ENCODE measurements at places on chromosomes 2 and 18.

GRCh38 chr2:212708355-212708754 is 169.8 kb upstream of the ERBB4 start:
- no peak for DNase-seq

GRCh38 chr2:164569378-164569777 is 51.9 kb downstream of the GRB14 start:
- no peak for DNase-seq

DNA sequence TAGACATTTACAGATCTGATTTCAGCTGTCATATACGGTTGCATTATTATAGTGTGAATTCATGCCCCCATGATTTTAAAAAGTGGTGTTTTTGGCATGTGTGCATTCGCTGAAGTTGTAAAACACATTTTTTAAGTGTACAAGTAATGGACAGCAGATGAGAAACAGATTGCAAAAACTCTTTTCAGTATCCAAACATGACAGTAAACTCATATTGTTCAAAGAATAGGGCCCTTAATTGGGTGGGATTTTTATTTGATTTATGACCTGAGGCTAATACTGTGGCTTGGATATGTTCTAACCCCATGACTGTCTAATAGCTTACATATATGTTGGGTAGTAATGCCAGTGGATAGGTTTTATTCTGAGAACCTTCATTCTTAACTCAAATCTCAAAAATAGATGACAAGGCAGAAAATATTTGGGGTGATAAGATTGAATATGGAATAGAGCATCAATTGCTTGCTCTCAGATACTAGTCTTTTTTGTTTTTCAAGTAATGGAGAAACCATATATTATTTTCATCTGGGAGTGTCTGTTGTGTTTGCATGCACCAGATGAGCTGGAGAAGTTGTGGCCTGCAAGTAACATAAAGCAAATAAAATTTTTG is 118.6 kb downstream of the PARD3B start:
- DNase-seq = no peak

- DNase-seq = no peak
Measured at GRCh38 chr2:31483246-31483645, 68.7 kb upstream of the XDH start.

DNA sequence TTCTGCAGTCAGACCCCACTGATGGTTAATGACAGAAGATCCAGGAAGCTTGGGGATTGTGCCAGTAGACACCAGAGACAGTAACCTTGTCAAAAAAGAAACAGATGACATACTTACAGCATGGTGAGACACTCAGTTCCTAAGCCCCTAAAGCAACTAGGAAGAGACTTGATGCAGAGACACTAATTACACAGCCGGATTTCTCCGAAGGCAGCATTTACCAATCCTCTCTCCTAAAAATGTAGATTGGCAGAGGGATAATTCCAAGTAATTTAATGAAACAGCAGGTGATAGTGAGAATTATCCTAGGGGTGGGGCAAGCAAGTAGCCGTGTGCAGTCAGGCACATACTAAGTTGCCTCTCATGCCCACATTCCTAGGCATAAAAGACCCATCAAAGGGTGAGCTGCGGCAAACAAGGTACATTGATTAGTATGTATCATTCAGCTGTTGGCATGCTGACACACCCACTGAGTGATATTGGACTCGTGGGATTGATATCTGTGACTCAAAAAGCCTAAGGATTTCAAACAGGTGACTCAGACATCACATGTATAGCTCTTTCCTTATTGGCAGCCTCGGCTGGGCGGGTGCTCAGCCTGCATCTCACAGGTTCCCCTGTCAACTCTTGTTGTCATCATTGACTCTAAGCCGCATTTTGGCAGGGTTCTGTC is 296.7 kb upstream of the ATP5MC3 start:
- no peak for DNase-seq

- no peak for DNase-seq
Measured at GRCh38 chr2:149430743-149431736, 100.7 kb downstream of the LYPD6 start.

DNA sequence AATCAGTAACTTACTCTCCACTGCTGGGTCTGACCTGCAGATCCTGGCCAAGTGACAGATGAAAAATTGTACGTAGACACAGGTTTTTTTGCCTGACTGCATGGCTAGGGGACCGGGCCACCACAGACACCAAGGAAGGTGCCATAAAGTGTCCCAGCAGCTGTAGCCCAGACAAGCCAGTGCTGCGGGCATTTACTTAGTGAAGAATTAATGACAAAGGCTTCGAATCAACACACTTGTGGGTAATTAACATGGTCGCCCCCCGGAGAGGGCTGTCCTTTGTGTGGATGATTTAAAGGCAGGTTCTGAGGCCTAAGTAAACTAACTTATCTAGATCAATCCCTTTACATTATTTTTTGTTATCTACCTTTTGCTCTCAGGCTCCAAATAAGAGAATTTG is 1709.1 kb upstream of the LRRTM1 start:
- no peak for DNase-seq

- DNase-seq = no peak
Measured at GRCh38 chr2:54402350-54402749, 53.8 kb upstream of the SPTBN1 start.

DNA sequence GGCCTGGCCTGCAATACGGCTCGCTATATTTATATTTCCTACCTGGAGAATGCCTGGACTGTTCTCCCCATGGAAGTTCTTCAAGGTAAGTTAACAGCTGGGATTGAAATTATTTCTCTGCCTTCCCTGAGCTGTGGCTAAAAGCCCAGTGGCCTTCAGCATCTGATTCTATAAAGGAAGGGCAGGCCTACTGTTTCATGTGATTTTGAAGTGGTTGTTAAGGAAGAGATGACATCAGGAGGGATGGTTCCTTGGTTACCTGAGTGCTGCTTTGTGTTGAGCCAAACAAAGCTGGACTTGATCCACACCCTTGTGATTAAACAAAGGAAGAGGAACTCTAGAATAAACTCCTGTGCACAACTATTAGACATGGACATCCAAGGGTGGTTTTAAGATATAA is 61.6 kb downstream of the MFSD6 start:
- no peak for DNase-seq

DNA sequence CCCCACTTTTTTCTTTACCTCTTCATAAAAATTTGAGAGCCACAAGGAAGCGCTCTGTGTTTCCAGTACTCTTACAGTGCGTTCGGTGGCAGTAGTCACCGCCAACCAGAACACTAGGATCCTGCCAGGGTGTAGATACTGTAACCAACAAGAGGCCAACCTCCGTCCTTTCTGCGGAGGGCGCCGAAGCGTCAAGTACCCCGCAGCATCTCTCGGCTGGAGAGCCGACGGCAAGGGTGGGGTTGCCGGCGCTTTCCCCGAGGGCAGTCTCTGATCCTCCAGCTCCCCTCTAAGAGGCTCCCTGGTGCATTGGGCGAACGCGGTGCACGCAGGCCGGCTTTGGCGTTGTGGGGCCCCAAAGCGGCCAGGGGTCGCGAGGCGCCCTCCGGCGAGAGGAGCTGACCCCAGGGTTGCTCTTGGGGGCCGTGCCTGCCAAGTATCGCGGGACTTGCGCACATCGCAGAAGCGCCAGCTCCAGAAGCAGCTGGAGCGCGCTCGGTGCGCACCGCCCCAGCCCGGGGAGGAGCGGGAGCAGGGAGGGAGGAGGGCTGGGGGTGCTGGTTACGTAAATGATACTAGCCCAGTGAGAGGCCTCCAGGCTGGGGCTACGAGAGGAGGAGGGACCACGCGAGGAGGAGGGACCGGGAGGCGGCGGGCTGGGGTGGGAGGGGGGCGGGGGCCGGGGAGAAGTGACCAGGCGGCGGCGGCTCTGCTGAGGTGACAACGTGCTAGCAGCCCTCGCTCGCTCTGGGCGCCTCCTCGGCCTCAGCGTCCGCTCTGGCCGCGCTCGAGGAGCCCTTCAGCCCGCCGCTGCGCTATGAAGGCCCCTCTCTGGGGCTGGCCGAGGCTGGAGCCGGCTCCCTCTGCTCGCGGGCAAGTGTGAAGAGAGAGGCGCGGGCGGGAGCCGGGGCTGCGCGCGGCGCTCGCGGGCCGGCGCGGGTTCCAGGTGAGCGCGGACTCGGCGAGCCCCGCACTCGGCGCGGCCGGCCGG is at the start of gene GALNT13:
Gene GALNT13, plus strand, starts transcription at position 692 of the 991 bp plus-strand sequence.
- DNase-seq = no peak

DNA sequence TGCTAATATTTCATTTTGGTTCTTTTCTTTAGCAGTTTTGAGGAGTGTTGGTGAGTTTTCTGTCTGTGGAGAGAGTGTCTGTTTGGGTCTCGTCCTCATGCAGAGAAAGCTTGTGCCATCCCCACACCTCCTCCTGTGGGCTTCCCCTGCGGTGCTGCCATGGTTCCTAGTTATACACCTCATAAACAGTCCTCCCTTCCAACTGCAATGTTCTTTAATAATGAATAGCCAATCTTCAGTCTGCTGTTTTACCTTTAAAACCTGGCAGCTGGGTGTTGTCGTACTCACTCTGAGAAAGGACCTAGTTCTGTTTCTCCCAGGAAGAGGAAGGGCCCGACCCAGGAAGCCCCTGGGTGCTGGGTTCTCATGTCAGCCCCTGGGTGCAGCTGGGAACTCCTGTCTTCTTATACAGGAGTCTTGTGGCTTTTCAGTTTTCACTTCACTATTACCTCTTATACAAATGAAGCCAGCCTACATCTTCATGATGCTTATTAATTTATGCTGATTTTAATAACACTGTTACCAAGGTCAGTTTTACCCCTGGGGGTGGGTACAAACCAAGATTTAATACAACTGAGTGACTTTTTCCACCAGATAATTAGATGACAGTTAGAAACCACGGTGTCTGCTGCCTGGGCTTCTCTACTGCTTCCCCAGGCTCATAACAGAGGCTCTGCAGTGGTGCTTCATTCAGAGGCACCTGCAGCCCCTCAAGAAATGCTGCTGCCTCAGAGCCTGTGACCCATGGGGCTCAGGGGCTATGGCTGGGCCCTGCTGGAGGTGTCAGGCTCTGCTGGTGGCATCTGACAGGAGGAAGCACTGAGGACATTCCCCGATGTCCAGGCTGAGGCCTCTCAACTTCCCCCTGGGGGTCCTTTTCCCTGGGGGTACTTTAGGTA is 59.1 kb downstream of the COA5 start:
- DNase-seq = no peak

- DNase-seq = no peak
Measured at GRCh38 chr18:54555286-54555685, 35.8 kb upstream of the DYNAP start.

GRCh38 chr18:48197819-48198218 is 211.4 kb downstream of the ZBTB7C start:
- no peak for DNase-seq

- DNase-seq = peak; percentile 54
Measured at GRCh38 chr2:46229134-46230063, 67.8 kb upstream of the EPAS1 start.

DNA sequence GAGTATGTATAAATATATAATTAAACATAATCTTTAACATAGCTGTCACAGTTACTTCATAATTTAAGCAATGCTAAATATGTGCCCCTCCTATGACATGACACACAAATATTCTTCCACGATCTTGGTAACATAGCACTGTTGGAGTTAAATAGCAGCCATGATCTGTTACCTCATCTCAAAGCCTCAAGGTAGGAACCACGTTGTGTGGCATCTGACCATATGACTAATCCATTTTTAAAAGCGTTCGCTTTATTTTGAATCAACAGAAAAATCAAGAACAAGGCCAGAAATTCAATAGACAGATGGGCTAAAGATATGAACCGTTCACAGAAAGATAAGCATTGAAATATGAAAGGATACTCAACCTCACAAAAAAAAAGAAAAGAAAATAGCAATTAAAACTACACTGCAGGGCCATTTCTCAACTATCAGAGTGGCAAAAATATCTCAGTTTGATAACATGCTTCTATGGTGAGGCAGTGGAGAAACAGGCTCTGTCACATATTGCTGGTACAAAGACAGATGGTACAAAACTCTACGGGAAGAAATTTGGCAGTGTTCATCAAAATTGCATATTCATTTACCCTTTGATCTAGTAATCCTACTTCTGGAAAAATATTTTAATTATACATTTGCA is 105.9 kb downstream of the TMX3 start:
- DNase-seq = no peak

DNA sequence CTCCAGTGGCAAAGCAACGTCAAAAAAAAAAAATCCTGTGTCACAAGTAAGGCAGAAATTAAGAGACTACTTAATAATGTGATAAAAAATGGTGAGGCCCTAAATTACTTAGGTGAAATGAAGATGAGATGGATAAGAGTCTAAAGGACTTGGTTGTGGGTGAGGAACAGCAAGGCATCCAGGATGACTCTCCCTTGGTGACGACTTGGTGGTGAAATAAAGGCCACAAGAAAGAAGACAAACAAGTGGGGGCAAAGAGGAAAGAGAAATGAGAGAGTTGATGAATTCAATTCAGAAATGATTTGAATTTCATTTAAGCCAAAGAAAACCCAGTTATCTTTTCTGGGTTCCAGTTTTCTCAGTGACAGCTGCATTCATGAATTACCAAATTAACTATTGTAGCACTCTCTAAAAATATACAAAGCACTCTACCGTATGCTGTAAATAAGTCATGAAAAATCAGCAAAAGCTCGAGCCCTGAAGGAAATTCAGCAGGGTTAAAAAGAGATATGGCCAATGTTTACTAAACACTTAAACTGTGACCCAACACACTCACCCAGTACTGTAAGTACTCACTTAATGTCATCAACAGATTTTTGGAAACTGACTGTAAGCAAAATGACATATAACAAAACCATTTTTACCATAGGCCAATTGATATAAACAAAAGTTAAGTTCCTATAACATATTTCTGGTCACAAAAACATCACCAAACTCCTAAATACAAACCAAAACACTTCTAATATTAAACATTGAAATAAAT is 1.4 kb downstream of the METTL8 start:
- no peak for DNase-seq

DNA sequence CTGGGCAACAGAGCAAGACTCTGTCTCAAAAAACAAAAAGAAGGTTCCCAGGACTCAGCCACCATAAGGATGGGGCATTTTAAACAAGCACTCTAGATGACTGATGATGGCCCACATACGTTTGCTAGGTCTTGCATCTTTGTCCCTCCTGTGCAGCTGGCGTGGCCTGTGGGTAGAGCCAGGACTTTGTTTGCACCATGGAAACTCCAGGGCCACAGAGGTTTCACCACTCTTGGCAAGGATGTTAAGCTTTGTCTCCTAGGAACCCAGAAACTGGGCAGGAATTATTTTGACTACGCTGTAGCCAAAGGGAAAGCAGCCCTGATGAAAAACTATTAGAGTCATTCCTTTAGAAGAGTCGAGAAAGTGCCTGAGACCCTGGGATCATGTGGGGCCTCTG is 75.3 kb upstream of the STPG4 start:
- no peak for DNase-seq

- DNase-seq = no peak
Measured at GRCh38 chr2:54063967-54064535, 51.4 kb upstream of the ACYP2 start.

Data from GM20000 (cell line).